Dermis microvascular lymphatic vessel endothelial cell (primary cell): ENCODE measurements at places on chromosomes 6 and 20. TPM values are rescaled to one million over a fixed set of nuclear protein-coding genes. Genes with fewer than 3 reads are reported as not detected.
A peak's percentile ranks its signal among the peaks of the same experiment; 100 is the strongest.

DNA sequence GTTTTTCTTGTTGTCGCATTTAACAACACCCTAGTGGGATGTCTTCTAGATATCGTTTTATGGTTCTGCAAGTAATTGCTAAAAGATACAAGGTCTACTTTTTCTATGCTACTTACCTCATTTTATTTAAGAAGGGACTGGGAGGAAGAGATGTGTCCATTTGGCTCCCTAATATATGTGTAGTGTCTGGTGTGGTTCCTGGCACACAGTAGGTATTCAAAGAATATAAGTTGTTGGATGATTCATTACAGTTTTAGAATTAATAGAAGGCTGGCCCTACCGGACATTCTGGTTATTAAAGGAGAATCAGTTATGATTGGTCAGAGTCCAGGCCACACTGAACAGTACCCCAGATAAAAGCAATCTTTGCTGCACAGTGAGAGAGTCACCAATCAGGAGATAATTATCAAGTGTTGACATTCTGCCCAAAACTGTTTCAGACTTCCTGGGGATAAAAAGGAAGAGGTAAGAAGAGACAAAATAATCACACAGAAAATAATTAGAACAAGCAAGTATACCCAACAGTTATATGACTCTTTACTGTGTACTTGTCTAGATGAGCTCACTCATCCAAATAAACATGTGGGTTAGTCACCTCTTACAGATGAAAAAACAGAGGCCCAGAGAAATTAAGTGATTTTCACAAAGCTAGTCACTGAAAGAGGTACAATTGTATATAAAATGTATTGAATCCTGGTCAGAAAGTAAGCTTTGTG lies 7.0 kb downstream of the TMEM244 start:
- DNase-seq: peak; percentile 41

The ACTL10 gene
- 1.0 and 1.4 TPM in 2 replicates for total RNA-seq

DNA sequence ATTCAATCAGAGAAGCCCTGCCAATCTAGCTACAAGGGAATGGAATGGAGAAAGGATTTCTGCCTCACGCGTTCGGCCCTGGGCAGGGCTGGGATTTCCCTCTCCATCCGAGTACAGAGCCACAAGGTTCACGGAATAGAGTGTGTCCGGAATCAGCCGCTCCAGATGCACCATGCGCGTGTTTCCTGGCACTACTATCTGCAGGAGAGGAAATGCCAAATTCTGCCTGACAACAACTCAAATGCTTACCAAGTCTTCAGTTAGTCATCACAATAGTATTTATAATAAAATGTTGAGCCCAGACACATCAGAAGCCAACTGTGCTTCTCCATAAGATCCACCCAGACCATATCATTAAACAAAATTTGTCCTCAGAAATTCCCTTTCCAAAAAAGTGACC lies 75.1 kb downstream of the COL12A1 start:
- DNase-seq: peak; percentile 53

The ANKRD60 gene
- total RNA-seq: not detected in 2 replicates

DNA sequence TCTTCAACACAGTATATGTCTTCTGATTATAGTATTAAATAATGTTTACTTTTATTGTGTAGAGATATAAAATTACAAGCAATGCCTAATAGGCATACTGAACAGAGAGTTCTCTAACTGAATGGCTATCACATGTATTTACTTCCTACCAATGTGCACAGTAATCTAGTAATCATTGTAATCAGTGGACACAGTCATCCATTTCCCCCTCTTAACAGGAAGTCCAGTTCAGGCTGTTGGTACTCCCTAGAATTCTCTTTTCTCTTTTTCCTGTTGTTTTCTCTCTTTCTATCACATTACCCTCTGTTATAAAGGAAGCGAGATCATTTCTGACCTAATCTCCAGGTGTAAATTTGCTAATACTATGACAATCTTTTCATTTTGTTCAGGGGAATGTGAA lies 172.5 kb downstream of the HTR1B start:
- DNase-seq: peak; percentile 77

- DNase-seq: no peak
These were observed 78.4 kb downstream of the AHI1 start for GRCh38 chr6:135419162-135419561.

- peak; percentile 77 for DNase-seq
These were observed at the start of gene CD83 for GRCh38 chr6:14117158-14118090. Gene CD83, plus strand, starts transcription at chr6:14117772. Its CDS starts 40 bp downstream, at chr6:14117812.

The RSPO4 gene
- total RNA-seq: not detected in 2 replicates

The TULP1 gene
- total RNA-seq: not detected in 2 replicates

The IYD gene
- not detected in 2 replicates for total RNA-seq

DNA sequence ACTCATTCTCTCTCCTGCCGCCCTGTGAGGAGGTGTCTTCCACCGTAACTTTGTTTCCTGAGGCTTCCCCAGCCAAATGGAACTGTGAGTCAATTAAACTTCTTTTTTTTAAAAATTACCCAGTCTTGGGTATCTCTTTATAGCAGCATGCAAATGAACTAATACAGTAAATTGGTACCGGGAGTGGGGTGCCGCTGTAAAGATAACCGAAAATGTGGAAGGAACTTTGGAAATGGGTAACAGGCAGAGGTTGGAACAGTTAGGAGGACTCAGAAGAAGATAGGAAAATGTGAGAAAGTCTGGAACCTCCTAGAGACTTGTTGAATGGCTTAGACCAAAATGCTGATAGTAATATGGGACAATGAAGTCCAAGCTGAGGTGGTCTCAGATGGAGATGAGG lies 55.8 kb downstream of the EPB41L2 start:
- DNase-seq: no peak

The NOTCH4 gene
- total RNA-seq: 11.9 and 13.3 TPM in 2 replicates

DNA sequence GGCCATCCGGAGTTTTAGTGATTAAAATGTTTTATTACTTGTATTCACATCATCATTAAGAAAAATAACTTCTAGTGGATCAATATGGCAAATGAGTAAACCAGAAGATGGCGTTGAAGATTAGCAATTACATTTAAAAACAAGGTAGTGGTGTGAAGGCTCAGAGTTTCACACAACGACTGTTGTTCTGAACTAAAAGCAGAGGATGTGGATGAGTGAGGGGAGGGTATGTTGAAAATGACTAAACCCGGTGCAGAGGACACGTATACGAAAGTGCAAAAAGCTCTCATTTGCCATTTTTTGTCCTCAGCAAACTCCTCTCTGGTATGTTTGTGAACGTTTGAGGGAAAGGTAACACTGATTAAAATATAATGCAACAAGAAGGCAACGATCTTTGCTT lies 1.9 kb upstream of the IRF4 start:
- DNase-seq: no peak

DNA sequence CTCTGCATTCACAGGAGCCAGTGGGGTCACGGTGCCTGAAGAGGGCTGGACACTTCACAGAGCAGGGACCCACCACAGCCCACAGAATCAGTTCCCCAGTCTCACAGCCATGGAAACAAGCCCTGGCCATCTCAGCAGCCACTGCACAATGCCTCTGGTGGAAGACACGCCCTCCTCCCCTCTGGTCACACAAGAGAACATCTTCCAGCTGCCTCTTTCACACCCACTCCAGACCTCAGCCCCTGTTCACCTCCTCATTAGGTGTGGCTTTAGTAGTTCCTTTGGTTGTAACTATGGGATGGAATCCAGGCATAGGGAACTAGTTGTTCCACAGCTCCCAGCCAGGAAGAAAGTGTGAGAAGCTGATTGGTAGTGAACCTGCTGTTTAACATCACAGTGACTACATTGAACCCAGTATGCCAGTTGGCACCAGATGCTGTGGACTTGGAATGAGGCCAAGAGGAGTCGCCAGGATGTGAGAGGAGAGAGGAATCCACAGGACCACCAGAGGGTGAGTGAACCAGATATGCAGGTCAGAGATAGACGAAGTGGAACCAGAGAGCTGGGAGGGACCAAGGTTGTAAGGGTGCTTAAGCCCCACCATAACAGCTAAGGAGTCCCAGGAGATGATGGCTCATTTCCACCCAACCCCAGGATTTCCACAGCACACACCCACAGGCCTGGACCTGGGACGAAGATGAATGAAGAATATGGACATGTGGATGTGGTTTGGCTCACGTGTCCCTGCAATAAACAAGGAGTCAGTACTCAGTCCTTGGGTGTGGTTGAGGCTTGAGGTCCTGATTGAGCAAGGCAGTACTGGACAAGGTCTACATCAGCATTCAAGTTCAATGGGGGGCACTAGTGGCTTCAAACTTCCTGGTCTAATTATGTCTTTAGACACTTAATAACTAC lies 8.8 kb upstream of the BTN3A3 start:
- no peak for DNase-seq

DNA sequence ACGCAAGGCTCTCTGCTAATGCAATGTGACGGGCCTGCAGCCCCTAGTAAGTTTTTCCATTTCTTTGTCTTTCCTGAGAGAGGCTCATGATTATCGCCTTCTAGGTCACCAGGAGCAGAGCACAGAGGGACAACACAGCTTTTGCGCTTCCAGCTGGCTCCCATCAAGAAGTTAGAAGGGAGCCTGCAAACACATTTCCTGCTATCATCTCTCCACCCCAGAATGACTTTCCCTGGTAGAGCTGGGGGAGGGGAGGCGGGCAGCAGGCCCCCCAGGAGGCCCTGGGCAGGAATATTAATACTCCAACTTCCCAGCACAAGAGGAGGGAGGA lies 35.7 kb upstream of the CCDC167 start:
- no peak for DNase-seq

The SCAF8 gene
- 15.1 and 20.6 TPM in 2 replicates for total RNA-seq

DNA sequence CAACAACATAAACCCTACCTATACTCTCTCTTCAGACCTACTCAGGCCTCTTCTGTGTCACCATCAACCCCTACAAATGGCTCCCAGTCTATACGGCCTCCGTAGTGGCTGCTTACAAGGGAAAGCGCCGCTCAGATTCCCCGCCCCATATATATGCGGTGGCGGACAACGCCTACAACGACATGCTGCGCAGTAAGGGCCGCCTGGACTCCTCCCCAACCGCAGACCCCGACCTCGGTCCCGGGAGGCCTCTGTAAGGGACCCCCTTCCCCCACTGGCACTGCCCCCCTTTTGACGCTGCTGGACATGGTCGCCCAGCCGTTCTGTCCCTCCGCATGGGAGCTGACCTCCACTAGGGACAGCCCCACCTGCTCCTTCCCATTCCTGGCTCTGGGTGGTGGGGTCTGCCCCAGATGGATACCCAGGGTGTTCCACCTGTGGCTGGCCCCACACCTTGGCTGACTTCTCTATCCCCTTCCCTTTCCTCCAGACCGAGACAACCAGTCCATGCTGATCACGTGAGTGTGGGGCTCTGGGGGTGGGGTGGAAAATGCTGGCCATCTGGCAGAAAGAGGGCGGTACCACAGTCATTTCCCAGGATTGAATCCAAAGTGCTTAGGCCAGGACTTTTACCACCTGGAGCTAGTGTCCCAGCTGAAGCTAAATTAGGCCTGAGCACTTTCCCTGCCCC lies 25.0 kb downstream of the MYH7B start:
- DNase-seq: peak; percentile 67

The SMOC2 gene
- total RNA-seq: not detected in 2 replicates

- DNase-seq: no peak
These were observed 150.6 kb downstream of the NFATC2 start for GRCh38 chr20:51391926-51392325.

DNA sequence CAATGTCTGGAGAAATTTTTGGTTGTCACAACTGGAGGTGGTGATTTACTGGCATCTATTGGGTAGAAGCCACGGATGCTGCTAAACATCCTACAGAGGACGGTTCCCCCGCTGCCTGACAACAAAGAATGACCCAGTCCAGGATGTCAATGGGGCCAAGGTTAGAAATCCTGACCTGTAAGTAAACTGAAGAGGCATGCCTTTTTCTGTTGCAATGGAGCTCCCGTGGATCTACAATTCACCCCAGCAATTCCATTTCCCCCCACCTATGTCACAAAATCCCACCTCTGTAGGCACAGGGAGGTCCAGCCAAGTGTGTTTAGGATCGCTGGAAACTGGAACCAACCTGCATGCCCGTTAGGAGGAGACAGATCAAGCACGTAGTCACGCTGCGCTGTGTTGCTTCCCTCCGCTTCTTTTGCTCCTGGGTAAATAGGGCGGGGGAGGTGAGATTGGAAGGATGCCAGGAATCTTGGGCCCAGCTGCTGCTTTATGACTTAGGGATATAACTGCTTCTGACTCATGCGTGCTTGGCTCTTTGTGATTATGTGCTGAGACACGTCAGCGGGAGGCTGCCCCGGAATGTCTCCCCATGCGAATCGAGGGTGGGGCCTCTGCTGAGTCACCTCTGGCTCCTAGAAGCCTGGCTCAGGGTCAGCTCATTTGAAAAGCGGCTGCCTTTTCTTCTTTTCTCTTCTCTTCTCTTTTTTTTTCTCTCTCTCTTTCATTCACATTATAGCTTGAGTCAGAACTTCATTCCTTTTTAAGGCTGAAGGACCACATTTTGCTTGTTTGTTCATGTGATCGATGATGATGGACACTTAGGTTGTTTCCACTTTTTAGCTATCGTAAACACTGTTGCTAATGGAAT lies 12.4 kb upstream of the PEDS1 start:
- peak; percentile 96 for DNase-seq

- peak; percentile 93 for DNase-seq
These were observed 111.9 kb downstream of the TBX18 start for GRCh38 chr6:84652356-84653026.

The GZF1 gene
- 14.6 and 22.5 TPM in 2 replicates for total RNA-seq

- no peak for DNase-seq
These were observed 461 bp upstream of the HNF4A start for GRCh38 chr20:44354979-44355497.

- no peak for DNase-seq
These were observed 10.5 kb downstream of the PLN start for GRCh38 chr6:118558464-118559217.

DNA sequence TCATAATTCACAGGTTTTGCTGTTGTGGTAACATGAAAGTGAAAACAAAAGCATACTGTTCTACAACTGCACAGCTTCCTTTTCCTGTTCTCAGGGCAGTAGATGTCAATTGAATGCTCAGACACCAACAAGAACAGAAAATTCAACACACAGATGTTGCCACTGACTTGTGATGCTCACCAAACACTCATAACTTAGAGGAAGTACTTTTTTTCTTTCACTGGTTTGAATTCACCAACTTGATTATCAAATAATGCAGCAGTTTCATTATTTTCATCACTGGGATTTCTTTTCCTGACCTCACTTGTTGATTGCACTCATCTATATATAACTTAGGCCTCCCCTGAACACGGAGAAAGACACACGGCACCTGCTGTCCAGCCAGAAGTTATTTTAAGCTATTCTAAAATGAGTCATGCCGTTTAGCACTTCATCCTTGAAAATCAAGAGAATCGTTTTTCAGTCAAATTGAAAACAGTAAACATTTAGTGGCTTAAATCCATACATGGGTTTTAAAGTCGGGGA lies 949 bp downstream of the TXLNB start:
- DNase-seq: peak; percentile 92

- DNase-seq: no peak
These were observed 154.0 kb upstream of the CITED2 start for GRCh38 chr6:139528471-139528870.

DNA sequence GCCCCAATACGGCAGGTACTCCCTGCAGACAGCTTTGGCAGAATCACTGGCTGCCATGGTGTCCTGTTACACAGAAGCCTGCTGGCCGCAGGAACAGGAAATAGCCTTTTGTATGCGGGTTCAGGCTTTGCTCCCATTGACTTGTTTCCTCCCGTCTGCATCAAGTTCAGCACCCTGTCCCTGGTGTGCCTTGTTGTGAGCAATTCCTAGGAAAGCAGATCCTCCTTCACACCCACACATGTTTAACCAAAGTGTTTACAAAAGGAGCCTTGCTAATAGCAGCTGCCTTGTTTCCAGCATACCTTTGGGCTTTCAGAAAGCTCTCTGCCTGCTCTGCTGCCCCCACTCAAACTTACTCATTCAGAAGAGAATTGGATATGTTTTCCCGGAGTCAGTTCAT lies 127.2 kb upstream of the SUPT3H start:
- DNase-seq: no peak

The MLN gene
- not detected in 2 replicates for total RNA-seq

GRCh38 chr20:22430746-22431168 lies 153.6 kb downstream of the FOXA2 start:
- DNase-seq: no peak
